ENCODE measurements at places on chromosomes 6 and 20.

GRCh38 chr6:167163476-167164011 is 5.8 kb upstream of the GPR31 start:
- DNase-seq = no peak

DNA sequence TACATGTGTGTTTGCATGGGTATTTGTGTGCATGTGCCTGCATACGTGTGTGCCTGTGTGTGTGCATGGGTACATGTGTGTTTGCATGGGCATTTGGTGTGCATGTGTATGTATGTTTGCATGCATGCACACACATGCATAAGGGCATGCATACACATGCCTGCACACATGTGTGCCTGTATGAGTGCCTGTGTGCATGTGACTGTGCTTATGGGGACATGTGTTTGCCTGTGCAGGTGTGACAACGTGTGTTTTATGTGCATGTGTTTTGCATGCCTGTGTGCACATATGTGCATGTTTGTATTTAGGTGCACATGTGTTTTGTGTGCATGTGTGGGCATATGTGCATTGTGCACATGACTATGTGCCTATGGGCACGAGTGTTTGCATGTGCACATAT is 165.7 kb downstream of the ERMARD start:
- DNase-seq = no peak

DNA sequence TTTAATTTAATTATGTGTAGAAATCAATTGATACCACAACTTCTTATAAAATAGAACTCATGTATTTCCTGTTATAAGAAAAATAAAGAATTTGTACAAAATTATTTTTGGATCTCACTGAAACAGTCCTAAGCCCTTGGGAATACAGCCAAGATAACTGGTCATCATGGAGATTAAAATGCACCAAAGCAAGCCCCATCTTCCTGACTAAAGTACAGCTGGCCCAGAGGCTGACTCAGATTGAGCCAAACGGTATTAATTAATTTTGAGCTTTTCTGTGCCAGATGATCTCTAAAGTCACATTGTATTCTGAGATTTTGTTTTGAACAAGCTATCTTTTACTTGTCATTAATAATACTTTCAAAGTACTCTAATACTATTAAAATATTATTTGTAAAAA is 978.5 kb downstream of the TBC1D32 start:
- DNase-seq = no peak

DNA sequence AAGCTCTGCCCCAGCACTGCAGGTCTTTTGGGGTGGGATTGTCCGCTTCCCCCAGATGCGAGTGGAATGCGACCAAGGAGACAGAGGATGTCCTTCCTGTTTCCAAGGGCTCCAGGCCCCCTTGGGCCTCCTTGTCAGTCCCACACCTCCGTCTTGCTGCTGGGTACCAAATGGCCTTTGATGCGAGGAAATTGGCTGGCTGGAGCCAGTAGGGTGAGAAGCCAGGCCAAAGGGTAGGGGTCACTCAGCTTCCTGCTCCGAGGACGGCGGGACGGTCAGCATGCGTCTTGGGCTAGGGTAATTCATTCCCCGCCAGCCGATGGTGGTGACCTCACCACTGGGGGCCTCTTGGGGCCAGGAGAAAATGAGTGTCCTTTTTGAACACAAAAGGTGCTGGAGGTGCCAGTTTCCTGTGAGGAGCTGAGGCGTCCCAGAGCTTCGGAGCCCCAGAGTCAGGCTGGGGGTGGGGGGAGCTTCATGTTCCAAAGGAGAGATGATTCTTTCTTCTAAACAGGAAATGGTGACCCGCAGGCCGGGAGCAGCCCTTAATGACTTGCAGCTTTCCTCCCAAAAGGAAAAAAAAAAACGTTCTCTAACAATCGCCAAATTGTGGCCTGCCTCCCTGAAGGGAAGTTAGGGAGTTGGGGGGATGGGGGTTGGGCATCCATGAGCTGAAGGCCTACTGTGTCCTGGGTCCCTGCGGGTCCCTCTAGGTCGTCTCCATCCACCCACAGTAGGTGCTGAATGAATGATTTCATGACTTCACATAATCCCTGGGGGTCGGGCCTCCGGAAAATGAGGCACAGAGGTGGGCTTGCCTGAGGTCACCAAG is 6.7 kb downstream of the SNAI1 start:
- peak; percentile 56 for DNase-seq

DNA sequence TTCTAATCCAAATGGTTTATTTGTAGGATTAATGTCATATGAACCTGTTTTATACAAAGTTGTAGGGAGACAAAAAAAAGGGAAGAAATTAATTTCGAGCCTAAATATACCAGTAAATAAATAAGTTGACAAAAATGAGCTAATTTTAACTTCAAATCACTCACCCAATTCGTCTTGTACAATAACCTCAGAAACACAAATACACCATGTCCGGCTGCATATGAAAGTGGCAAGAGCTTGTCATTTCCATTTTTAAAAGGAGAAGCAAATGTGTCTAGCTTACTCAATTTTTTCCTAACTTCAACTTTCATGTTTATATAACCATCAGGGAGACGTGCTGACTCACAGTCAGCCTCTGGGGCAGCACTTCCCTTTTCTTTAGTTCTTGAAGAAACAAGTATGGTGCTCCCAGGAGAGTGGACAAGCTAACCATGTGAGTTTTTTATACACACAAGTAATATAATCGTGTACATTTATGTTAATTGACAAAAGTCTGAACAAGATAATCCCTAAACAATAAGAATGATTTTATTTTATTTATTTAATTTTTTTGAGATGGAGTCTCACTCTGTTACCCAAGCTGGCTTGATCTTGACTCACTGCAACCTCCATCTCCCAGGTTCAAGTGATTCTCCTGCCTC is 55.5 kb upstream of the SGK1 start:
- DNase-seq = peak; percentile 57

DNA sequence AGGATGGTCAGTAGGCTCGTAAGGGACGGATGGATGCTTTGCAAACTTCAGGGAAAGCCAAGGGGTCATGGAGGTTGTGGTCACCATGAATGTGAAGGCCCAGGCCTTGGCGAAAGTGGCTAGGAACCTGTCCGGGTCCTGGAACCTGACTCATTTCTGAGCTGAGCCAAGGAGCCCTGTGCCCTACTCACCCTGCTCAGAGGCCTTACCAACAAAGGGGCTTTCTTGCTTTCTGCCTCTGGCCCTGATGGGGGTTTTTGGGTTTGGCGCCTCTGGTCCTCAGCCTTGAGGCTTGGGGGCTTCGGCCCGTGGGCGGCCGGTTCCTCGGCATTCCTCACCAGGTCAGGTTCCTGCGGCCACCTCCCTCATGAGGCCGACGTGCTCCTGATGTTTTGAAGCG is 155.1 kb downstream of the DTNBP1 start:
- no peak for DNase-seq

GRCh38 chr20:33576432-33577125 is 85.5 kb upstream of the C20orf144 start:
- no peak for DNase-seq

- DNase-seq = no peak
These were observed 297.7 kb downstream of the CDC5L start for GRCh38 chr6:44685213-44685612.

DNA sequence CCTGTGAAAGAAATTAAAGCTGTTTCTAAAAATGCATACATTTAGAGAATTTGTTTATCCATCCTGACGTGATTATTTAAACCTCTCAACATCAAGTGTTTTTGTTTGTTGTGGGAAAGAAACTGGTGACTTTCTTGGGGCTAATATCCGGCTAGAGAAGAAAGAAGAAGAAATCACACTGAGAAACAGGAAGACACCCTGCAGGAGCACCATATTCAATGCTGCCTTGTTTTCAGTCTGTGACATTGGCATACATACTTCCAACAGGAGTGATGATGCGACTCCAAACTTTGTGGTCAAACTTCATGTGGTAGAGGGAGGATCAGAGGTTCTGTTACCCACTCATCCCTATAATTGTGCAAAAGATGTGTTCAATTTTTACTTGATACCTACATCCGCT is 997.6 kb upstream of the CITED2 start:
- DNase-seq = no peak

- DNase-seq = no peak
These were observed 108.8 kb upstream of the SYNCRIP start for GRCh38 chr6:85751374-85752055.

DNA sequence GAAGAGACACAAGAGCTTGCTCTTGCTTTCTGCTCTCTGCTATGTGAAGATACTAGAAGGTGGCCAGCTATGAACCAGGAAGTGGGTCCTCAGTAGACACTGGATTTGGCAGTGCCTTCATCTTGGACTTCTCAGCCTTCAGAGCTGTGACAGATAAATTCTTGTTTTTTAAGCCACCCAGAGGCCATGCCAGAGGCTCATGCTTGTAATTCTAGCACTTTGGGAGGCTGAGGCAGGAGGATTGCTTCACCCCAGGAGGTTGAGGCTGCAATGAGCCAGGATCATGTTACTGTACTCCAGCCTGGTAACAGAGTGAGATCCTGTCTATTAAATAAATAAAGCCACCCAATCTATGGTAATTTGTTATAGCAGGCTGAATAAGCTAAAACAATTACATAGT is 185.5 kb upstream of the SALL4 start:
- DNase-seq = no peak
